ENCODE measurements at places on chromosomes 1 and 21.
A peak's percentile ranks its signal among the peaks of the same experiment; 100 is the strongest.

DNA sequence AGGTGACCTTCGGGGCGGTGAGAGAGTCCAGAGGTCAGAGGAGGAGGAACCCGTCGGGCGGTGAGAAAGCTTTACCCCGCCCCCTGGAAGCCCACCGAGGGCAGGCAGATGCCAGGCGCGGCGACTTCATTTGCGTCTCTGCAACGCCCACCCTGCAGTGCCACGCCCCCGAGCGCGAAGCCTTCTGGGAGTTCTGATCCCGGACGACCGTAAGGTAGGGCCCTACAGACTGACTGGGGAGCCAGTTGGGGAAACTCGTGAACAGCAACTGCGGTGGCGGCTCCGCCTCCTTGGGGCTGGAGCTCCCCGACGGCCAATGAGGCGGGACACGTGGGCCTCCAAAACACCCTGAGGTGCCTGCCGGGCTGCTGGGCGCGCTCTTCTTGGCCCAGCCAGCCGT, 46.0 kb upstream of the EDARADD start:
- no peak for DNase-seq

- DNase-seq = peak; percentile 98
Measured at GRCh38 chr1:155250633-155251449, 4.4 kb downstream of the ENTREP3 start.

GRCh38 chr21:20789729-20790500, 208.3 kb upstream of the NCAM2 start:
- no peak for DNase-seq

DNA sequence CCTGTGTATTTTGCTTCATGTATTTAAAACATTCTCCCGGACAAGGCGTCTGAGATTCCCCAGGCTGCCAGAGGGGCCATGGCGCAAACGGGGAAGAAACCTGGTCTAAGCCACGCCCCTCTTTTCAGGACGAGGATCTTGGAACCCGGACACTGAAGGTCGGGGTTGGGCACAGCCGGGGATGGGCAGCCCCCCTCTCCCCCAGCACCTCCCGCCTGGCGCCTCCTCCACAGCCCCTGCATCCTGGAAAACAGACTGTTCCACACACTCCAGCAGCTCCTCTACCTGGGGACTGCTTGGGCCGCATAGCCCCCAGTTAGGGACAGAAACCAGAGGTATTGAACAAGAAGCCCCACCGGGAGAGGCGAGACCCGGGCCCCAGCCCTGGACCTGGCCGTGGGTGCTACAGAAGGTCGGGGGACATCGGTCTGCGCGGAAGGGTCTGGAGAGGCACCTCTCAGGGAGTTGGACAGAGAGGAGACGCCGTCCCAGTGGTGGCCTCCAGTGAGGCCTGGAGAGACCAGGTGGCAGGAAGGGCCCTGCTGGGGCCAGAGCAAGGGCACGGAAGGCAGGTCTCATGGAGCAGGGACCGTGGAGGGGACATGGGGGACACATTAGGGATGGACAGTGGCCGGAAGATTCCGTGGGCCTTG, 5.4 kb downstream of the TP73 start:
- DNase-seq = no peak

DNA sequence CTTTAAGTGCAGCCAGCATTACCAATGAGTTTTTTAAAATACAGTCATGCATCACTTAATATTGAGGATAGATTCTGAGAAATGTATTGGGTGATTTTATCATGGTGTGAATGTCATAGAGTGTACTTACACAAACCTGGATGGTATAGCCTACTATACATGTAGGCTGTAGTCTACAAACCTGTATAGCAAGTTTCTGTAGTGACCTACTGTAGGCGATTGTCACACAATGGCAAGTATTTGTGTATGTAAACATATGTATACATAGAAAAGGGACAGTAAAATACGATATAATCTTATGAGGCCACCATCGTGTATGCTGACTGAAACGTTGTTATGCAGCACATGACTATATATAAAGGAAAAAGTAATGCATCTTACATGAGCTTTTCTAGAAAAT, 48.2 kb downstream of the RPE65 start:
- DNase-seq = no peak

DNA sequence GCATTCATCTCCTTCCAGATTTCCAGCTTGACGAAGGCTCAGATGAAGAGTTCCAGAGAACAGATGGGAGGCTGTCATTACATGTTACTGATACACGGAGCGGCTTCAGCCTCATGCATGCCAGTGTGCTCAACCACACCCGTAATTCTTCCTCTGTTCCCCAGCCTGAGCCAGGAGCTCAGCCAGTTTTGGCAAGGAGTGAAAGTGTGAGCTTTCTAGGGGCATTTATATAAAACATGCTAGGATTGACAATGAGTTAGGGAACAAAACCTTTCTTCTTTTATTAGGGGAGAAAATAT, 290.4 kb upstream of the PLXNA2 start:
- DNase-seq = no peak

GRCh38 chr1:241677201-241677600, 25.1 kb downstream of the WDR64 start:
- peak; percentile 28 for DNase-seq

DNA sequence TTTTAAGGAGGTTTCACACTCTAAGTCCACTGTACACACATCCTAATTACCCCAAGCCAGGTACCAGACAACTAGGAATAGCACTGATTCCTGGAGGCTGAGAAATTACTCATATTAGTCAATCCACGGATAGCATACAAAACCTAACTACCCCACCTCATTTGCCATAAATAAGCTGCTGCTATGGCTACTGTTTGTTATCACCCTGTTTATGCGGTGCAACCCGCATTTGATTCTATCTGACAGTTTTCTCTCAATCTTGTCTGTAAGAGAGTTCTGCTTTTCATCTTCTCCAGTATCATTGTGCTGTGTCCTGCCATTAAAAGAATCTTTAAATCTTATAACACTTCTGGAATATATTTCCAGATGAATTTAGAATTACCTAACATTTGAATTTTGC, 1496.5 kb downstream of the PLA2G4A start:
- no peak for DNase-seq

DNA sequence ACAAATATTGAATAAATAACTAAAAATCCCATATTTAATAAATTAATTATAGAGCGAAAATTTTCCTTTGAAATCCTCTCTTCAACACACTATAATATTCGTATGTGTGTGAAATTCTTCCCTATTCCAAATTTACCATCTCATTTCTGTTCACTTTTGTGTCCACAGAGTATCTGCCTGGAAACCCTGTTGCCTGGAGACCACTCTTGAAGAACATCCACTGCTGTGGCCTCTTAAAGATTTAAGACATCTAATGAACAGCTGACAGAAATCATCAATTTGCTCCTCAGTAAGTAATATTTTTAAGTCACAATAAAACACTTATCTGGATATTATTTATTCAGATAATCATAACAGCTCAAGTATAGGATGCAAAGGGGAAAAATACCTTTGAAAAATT, 69.7 kb downstream of the CYYR1 start:
- no peak for DNase-seq

GRCh38 chr1:234722904-234723720, 113.1 kb upstream of the IRF2BP2 start:
- peak; percentile 79 for DNase-seq

- DNase-seq = no peak
Measured at GRCh38 chr1:167548059-167548932, 5.3 kb downstream of the CREG1 start.

DNA sequence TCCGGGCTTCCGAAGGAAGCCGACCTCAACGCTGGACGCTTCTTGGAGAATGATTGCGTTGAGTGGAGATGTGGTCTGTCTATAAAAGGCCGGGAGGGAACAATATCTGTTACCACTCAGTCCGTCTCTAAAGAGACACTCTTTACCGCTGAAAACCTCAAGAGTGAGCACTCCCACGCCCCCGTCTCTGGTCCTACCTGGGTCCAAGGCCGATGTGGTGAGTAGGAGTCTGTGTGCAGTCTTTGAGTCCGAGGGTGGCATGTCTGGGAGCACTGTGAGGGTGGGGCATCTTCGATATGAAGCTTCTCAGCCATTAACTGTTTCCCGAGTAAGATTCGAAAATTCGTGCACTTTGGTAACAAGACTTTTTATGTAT, 576 bp downstream of the ZFP69 start:
- DNase-seq = peak; percentile 15

DNA sequence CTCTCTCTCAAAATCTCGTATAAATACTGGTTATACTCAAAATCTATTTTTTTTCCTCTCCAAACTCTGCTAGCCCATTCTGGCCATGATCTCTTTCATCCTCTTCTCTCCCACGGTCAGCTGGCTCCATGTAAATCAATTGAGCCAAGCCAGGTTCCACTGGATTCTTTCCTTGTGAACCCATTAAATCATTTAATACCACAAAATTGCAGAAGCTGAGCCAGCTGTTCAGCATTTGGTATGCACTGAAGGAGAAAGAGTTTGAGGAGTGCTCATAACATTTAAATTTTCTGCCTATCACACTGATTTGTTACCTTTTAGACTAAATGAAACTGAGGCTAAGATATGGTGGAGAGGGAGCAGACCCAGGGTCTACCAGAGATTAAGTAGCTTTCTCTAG, 29.1 kb upstream of the TADA1 start:
- DNase-seq = no peak

DNA sequence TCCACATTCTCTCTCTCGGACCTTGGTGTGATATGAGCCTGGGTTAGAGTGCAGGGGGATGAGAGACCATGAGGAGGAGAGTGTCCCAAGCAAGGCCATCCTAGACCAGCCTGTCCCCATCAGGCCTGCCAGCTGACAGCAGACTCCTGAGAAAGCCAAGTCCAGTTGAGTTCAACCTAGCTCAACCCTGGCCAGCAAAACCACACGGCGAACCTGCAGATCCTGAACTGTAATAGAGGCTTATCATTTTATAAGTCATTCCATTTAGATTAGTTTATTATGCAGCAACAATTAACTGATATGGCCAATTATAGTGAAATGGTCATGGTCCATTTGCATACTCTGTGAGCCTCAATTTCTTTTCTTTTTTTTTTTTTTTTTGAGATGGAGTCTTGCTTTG, 36.4 kb upstream of the ARHGEF10L start:
- DNase-seq = no peak

- no peak for DNase-seq
Measured at GRCh38 chr1:204319462-204319861, 40.3 kb downstream of the PLEKHA6 start.

Measured in activated CD4-positive, alpha-beta T cell treated with anti-CD3 and anti-CD28 coated beads, Interleukin-2, Interleukin-6, amounts not matched to agents 100 ng/mL and 50 ng/mL, durations not matched to agents 16 hours and 8 hours (primary cell).